Naive thymus-derived CD4-positive, alpha-beta T cell (primary cell): ENCODE measurements at places on chromosomes 7 and 10.

DNA sequence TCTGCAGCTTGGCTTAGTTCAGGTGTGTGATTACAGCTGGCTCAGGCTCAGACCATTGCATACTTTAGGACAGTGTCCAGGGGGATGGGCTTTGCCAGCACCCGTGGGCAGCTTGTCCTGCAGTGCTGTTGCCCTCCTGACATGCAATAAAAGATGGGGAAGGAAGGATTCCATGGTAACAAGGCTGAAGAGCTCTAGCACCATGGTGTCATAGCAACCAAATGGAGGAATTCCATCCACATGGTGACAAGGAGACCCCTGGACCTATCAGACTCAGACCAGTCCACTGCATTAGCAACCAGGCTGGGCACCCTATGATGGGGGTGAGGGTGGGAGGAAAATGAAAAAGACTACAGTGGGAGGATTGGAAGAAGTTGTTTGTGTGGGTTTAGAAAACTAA is 49.9 kb downstream of the SORCS3 start:
- DNase-seq = no peak

DNA sequence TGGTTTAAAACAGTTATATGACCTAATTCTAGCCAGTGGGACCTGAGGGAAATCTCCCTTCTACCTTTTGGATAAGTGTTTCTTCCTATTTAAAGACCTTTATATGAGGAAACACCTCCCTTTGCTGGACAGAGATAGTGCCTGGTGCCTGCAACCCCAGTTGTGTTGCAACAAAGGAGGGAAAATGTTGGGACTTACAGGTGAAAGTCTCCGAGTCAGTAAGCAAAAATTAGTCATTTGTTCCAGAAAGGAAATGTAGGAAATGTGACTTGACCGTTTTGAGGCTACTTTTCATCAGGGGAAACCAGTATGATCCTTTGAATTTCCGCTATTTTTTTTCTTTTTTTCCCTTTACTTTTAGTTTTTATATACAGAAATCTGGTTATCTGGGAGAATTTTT is 165.5 kb downstream of the DKK1 start:
- DNase-seq = no peak

- no peak for DNase-seq
Measured at GRCh38 chr7:30169579-30169978, 34.8 kb downstream of the MTURN start.

DNA sequence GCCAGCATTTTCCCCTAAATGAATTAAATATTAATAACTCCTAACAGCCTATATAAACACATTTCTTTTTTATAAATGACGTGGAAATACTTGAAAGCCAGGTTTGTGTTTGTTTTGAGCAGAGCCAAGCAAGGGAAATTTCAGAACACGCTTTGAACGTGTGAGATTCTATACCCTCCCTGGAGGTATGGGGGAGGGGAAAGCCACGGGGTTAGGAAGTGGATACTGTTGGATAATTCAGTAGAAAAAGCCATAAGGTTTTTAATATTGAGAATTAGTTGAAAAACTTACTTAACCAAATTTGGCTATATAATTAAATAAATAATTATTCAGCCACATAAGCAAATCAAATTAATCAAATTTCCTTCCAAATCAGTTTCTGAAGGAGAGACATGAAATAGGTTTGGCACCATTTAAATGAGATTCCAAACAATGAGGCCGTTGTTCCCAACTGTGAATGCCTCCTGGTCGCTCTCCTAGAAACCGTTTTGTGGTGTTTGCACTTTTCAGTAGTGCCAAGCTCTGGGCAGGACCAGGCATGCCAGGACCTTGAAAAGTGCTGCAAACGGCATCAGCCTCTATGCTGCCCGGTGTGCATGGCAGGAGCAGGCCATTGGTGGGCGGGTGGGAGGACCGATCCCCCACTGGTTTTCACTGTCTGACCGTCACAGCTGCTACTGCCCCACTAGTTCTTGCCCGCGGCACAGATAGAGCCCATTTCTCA is 88.1 kb downstream of the SEPTIN14 start:
- DNase-seq = no peak

DNA sequence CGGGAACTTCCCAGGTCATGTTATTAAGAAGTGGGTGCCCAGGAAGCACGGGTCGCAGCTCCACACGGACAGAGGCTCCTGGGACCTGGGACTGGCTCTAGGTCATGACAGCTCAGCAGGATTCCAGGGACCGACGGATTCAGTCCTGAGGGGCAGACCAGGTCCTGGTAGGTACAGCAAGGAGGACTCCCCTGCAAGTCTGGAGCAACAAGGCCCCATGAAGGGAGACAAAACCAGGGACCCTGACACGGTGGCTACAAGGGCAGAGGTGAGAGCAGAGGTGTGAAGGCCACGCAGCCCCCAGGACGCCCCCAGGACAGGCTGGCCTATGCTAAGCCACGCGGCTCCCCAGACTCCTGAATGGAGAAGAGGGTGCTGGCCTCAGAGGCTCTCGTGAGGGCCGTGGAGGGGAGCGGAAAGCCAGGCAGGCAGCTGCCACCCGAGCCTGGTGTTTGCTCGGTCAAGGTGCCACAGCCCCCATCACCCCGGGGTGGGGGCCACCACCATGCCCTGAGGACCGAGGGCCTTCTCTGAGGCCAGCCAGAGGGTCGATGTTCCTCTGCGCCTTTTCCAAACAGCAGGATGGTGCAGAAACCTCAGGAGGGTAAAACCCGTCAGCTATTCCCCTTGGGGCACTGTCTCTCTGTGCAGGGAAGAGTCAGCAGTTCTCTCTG is 348.9 kb downstream of the PTPRN2 start:
- no peak for DNase-seq

DNA sequence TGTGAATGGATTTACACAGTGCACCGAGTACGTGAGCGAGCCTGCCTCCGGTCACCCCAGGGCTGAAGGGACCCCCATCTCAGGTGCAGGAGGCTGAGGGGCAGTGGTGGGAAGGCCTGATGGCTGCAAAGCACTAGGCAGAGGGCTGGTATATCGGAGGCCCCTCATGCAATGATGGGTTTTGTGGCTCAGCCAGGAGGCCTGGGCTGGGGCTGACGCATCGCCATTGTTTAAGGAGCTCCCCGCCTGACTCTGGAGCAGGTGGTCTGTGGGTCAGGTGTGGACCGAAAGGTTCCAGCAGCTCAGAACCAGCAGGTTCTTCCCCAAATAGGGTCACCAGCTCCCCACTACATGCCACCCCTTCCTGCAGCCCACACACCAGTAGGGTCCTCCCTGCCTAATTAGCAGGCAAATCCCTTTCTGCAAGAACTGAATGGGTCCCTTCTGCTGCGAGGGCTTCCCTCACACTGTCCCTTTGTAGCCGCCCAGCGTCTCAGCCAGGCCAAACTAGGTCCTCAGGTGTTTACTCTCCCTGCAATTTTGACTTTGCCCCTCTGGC is 33.0 kb downstream of the OAT start:
- DNase-seq = no peak

- DNase-seq = no peak
Measured at GRCh38 chr7:104958371-104958865, 55.6 kb upstream of the KMT2E start.

GRCh38 chr10:103991393-103992128 is 24.6 kb downstream of the SLK start:
- no peak for DNase-seq

GRCh38 chr10:17075533-17076359 is 53.9 kb downstream of the CUBN start:
- DNase-seq = no peak

DNA sequence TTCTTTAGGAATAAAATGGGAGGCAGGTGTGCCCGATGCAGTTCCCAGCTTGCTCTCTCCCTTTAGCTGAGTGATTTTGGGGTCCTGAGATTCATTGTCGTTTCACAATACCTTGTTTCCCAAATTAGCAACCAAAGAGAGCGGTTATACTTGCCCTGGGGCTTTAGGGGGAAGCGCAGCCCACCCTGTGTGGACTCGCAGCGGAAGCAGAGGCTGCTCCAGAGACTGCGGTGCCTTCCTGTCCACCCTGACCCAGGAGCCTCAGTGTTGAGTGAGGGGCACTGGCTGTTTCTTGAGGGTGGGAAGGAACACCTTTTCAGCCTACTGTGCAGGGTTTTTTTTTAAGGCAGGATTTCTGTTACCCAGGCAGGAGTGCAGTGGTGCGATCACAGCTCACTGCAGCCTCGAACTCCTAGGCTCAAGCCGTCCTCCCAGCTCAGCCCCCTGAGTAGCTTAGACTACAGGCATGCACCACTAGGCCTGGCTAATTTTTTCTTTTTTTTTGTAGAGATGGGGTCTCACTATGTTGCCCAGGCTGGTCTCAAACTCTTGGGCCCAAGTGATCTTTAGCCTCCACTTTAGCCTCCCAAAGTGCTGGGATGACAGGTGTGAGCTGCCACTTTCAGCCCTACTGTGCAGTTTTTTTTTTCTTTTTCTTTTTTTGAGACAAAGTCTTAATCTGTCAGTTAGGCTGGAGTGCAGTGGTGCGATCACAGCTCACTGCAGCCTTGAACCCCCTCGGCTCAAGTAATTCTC is 67.0 kb downstream of the DNAJB6 start:
- no peak for DNase-seq
